Stimulated activated CD4-positive, alpha-beta T cell treated with anti-CD3 and anti-CD28 coated beads, Interleukin-1b, Interleukin-23, amount 100 ng/mL, for 4 hours (primary cell): ENCODE measurements at places on chromosomes 16 and 17.

GRCh38 chr16:80250381-80250780, 290.4 kb upstream of the DYNLRB2 start:
- DNase-seq, result no peak

GRCh38 chr16:85854935-85855334, 44.0 kb upstream of the IRF8 start:
- no peak for DNase-seq

DNA sequence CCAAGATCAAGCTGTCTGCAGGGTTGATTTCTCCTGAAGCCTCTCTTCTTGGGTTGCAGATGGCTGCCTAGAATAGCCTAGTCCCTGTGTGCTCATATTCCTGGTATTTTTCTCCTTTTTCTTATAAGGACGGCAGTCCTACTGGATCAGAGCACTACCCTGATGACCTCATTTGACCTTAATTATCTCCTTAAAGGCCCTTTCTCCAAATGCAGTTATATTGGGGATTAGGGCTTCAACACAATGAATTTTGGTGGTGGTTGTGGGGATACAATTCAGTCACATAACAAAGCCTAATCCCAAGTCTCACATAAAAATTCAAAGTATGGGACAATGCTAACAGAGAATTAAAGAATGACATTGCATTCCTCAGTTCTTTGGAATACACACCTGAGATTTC, 238.8 kb upstream of the SALL1 start:
- DNase-seq, result no peak

GRCh38 chr17:41532947-41533570, 5.0 kb upstream of the KRT19 start:
- DNase-seq, result no peak

- no peak for DNase-seq
Observed at GRCh38 chr16:46718214-46718613, 28.8 kb downstream of the ORC6 start.

- no peak for DNase-seq
Observed at GRCh38 chr16:4519274-4520058, 19.1 kb downstream of the CDIP1 start.

DNA sequence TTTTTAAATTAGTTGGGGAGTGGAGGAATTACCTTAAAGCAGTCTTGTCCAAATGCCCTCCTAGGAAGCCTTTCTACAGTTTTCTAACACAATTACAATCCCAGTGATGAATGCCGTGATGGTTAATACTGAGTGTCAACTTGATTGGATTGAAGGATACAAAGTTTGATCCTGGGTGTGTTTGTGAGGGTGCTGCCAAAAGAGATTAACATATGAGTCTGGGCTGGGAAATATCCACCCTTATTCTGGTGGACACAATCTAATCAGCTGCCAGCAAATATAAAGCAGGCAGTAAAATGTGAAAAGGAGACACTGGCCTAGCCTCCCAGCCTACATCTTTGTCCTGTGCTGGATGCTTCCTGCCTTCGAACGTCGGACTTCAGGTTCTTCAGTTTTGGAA, 12.2 kb downstream of the ORC6 start:
- no peak for DNase-seq

GRCh38 chr16:66885491-66885890, 5.2 kb downstream of the PDP2 start:
- no peak for DNase-seq

DNA sequence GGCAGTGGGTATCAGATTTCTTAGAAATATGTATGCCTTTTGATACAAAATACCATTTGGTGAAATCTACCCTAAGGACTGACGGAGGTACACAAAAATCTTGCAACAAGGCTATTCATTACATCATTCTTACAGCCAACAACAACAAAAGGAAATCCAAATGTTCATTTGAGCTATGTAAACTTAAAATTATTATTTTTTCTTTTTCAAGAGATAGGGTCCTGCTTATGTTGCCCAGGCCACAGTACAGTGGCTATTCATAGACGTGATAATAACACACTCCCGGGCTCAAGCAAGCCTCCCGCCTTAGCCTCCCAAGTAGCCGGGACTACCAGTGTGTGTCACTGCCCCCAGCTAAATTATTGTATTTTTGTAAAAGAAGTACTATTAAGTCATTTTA, 9.0 kb downstream of the SRR start:
- DNase-seq, result no peak

- no peak for DNase-seq
Observed at GRCh38 chr17:64128787-64129514, 993 bp downstream of the ERN1 start.

- DNase-seq, result no peak
Observed at GRCh38 chr17:69913216-69913615, 161.8 kb upstream of the KCNJ16 start.
